ENCODE measurements at places on chromosomes 5 and 9.

DNA sequence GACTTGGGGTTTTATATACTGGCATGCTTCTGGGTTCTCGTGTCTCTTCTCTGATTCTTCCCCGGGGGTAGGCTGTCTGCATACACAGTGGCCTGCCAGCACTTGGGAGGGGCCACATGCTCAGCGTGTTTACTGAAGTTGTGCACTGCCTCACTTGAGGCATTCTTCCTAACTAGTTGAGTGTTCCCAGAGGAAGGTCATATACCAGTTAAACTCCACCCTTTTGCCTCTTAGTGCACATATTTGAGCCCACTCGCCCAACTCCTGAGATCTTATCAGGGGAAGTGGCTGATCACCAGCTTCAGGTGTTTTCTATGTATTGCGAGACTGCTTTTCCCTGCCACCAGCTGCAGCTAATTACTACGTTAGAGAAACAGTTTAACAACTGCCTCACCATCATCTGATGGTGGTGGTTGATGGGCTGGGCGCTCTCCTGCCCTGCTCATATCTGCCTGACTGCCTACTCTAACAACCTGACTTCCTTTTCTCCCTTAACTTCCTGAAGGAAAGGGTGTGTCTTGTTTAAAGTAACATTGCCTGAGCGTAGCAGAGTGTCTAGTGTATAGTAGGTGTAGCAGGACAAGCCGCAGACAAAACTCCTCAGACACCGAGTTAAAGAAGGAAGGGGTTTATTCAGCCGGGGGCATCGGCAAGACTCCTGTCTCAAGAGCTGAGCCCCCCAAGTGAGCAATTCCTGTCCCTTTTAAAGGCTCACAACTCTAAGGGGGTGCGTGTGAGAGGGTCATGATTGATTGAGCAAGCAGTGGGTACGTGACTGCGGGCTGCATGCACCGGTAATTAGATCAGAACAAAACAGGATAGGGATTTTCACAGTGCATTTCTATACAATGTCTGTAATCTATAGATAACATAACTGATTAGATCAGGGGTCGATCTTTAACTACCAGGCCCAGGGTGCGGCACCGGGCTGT, 60.1 kb upstream of the CLINT1 start:
- no peak for DNase-seq

- peak; percentile 61 for DNase-seq
Measured at GRCh38 chr9:98657897-98658296, 50.8 kb downstream of the GABBR2 start.

DNA sequence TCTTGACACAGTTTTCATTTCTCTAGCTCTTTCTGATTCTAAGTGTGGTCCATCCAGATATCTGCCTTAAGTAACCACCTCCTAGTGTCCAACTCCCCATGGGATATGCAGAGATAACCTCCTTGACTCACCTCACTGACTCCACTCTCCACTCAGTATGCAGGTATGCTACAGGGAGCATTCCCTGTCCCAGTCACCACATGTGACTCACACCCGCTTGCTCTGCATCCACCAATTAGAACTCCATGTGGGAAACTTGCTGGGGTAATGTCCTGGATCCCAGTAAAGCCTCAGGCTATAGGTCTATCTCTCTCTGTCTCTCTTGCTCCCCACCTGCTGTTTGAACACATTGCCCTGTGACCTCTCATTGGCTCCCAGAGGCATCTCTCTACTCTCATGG, 563.9 kb downstream of the HTR1A start:
- DNase-seq: peak; percentile 14

GRCh38 chr5:115600766-115601165, 1.5 kb downstream of the TICAM2 start:
- peak; percentile 69 for DNase-seq

- no peak for DNase-seq
Measured at GRCh38 chr9:133099726-133100505, 21.1 kb downstream of the RALGDS start.

- no peak for DNase-seq
Measured at GRCh38 chr9:70055406-70056210, 12.0 kb downstream of the MAMDC2 start.

DNA sequence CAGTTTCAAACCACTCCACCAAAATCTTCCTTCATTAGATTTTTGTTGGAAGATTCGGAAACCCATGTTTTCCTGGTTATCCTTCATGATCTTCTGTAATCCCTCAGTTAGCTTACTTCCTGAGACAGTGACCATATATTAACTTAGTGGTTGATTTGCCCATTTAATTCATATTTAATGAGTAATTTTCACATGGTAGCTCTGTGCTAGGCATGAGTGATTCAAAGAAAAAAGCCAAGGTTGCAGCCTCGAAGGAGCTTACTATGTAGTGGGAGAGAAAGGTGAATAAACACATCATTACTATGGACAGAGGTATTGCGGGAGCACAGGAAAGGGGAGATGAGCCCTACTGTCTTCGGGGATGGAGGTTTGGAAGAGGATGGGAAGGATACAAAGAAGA, 158.5 kb downstream of the TLE1 start:
- no peak for DNase-seq

GRCh38 chr5:89187883-89188465, 305.0 kb upstream of the MEF2C start:
- no peak for DNase-seq

DNA sequence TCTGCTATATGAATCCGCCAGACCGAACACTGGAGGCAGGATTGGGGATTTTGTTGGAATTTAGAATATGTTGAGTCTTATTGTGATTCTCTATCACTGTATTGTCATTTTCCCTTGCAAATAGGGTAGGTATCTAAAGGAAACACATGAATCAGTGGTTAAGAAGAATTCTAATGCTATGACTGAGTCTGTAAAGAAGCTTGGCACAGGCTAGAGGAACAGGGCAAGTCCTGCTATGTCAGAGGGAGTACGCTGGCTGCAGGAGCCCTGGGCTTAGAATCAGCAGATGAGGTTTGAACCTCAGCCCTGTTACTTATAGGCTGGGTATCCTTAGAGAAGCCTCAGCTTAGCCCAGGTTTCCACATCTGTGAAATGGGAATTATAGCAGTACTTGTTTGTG, 198.1 kb downstream of the NR3C1 start:
- peak; percentile 93 for DNase-seq

- no peak for DNase-seq
Measured at GRCh38 chr5:72988769-72989168, 32.9 kb downstream of the FCHO2 start.

Data from fibroblast of mammary gland (primary cell).